ENCODE measurements at places on chromosomes 2 and 18.

GRCh38 chr2:227509076-227509475 lies 37.1 kb downstream of the AGFG1 start:
- DNase-seq, result no peak

DNA sequence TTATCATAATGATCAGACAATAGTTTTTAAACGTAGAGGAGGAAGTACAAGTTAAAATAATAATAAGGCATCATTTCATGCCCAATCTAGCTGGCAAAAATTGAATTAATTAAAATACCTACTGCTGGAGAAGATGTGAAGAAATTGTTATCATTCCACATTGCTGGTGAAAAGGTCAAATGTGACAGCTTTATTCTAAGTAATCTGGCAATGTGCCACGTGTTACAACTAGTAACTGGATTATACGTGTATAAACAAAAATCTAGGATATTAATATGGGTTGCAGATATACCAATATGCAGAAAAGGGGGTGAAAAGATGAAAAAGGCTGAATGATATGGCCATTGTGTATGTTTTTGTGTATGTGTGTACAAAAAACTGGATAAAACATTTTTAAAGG lies 32.4 kb downstream of the SMAD2 start:
- no peak for DNase-seq

DNA sequence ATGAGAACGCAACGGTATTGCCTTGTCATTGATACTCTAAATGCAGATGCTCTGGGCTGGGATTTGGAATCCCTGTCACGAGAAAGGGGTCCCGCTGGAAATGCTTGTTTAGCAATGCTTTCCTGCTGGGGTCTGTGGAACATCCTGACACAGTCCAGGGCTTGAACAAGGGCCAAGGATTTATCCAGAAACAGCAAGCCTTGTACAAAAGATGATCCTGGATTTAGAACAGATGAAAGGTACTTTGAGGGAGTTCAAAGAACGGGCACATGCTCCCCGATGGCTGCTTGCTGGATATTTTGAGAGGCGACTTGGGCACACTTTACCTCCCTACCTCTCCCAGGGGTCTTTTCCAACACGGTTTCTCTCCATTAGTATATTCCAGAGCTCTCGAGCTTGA lies 108.1 kb upstream of the CELF4 start:
- DNase-seq, result no peak

- DNase-seq, result no peak
Measured at GRCh38 chr2:143422681-143423080, 293.5 kb downstream of the ARHGAP15 start.

DNA sequence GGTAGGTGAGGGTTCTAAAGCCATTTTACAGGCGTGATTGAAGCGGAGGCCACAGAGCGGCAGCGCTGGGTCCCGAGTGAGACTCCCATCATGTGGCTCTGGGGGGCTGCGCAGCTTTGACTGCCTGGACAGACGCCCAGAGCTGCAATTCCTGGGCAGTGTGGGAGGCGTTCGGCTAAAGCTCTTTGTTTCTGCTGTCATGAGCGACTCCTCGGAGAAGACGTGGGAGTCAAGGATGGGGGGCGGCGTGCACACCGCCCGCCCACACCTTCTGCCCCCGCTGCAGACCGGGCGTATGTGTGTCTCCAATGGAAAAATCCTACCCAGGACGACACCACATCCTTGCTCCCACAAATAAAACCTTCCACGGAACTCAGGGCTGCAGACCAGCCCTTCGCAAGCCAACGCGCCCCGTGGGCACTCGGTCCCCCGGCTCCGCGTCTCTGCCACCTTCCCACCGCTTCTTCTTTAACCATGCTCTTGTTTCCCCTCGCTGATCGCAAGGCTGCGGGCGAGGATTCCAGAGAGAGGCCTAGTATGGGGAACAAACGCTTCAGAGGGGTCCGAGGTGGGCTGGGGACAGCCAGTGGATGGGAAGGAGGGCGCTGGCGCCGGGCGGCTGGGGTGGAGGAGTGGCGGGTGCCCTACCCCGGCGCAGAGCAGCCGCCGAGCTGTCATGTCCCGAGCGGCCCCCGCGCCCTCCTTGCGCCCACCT lies 680 bp upstream of the LBH start:
- DNase-seq, result no peak

DNA sequence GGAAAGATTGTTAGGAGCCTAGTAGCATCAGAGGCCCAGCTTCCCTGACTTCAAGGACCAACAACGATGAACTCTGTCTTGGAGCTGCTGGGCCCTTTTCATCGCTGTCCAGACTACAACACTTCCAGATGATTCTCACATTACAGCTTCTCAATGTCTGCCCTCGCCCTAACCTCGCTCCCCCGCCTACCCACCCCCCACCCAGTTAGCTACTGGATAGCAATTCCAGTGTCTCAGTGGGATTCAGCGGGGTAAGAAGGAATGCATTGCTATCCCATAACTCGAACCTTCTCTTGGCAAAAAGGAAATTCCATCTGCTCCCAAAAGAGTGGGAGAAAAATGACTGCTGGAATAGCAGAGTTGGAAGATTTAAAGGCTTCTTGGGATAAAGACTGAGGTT lies 65.0 kb downstream of the RPL37A start:
- DNase-seq, result no peak

GRCh38 chr2:40147360-40147759 lies 304.5 kb downstream of the SLC8A1 start:
- no peak for DNase-seq

DNA sequence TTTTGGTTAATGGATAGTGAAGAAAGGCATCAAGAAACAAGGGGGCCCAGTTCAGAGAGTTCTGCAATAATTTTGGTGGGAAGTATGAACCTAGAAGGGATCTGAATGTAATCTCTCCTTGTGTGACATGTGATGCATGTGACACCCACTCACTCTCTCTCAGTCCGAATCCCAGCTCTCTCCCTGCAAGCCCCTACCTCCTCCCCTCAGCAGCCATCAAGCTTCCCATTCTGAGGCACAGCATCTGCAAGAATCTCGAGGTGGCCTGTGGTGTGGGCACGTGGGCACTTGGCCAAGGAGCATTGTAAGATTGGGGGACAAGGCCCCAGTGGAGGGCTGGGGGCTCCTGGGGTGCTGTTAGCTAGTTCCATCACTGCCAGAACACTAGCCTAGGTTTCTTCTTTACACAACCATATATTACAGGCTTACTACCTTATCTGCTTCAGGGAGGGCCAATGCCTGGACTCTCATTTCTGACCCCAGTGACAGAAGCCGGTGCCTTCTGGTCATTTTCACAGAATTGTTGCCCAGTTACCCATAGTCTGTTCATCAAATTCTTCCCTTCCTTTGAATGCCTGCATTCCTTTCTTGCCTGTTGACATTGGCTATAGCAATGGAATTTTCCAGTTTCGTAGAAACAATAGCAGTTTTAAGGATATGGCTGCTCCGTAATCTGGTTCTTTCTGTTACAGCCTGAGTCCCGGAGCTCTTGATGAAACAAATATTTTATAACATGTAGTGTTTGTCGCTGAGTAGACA lies 13.3 kb upstream of the LCLAT1 start:
- no peak for DNase-seq

DNA sequence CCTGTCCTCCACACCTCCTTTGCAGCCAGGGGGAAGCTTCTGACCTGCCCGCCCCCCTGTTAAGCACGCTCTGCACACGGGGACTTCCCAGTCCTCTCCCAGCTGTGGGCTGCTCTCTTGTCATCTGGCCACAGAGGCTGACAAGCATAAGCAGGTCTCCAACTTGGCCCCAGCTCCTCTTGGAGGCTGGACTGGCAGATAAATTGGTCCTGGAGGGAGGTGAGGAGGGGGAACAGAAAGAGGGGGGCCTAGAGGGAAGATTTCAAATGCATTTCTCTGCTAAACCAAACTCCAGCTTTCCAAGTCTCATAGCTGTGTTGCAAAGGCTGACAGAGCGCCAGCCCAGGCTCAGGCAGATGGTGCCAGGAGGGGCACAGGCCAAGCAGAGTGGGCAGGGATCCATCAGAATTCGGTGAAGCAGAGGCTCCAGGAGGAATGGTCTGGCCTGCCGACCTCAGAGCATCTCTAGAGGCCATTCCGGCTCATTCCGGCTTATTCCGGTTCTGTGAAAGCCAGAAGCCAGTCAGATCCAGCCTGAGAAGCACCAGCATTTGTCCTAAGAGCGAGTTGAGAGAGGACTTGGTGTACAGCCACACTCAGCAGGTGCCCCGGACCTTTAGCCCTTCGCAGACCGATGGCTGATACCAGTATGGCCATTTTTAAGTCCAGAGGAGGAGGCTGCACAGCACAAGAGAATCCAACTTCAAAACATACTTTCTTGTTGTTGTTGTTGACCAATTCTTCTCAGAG lies 508.9 kb upstream of the MYT1L start:
- DNase-seq, result no peak

- DNase-seq, result no peak
Measured at GRCh38 chr2:222973237-222973636, 78.8 kb upstream of the KCNE4 start.

DNA sequence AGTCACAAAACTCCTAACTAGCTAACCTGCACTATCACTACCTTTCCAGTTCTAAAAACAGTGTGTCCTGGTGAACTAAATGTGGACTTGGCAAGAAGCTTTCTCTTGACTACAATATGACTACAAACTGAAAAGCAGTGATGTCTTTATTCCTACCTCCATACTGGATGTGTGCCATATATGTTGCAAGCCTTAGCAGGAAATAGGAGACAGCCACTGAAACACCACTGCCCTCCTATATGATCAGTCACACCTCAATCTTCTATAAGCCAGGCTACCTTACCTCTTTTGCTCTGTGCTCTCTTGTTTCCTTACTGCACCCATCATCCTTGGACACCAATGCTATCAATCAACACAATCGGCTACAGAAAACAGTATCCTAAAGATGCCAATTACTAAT lies 34.1 kb downstream of the SS18 start:
- no peak for DNase-seq

GRCh38 chr2:80351231-80351630 lies 46.7 kb upstream of the LRRTM1 start:
- no peak for DNase-seq

DNA sequence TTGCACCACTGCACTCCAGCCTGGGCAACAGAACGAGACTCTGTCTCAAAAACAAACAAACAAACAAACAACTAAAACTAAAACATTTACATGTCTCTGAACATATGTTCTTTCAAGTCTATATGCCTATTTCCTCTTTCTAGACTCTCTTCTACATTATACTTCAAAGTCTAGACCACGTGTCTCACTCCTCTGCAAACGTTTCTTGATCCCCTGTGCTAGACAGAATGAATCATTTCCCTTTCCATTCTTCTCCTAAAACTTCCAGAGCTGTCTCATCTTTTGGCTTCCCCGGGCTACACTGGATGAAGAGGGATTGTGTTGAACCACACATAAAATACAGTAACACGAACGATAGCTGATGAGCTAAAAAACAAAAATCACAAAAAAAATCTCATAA lies 67.1 kb downstream of the BAZ2B start:
- DNase-seq, result no peak

DNA sequence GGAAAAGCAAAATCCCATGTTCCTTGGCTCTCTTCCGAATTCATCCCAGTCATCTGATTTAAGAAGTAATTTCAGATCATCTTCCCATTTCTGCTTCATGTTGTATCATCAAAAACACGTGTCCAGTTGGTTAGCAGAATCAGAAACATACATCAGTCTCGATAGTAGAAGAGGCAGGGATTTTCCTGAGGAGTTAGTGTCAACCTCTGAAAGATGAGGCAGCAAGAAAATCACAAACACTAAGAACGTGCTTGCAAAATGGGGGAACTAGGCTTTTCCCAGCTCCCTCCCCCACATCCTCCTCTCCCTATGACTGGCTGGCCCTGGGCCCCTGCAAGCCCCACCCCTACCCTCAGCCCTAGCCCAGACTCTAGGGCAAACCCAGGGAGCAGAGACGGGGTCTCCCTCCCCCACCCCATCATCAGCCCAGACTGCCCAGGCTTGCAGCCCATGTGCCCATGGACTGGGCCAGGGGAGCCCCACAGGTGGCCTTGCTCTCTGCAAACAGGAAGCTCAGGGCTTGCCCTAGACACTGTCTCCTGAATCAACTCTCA lies 161.0 kb upstream of the ID2 start:
- no peak for DNase-seq

GRCh38 chr18:64127172-64127571 lies 21.7 kb downstream of the LINC00305 start:
- DNase-seq, result no peak

- DNase-seq, result no peak
Measured at GRCh38 chr2:48707466-48707865, 48.1 kb downstream of the LHCGR start.

DNA sequence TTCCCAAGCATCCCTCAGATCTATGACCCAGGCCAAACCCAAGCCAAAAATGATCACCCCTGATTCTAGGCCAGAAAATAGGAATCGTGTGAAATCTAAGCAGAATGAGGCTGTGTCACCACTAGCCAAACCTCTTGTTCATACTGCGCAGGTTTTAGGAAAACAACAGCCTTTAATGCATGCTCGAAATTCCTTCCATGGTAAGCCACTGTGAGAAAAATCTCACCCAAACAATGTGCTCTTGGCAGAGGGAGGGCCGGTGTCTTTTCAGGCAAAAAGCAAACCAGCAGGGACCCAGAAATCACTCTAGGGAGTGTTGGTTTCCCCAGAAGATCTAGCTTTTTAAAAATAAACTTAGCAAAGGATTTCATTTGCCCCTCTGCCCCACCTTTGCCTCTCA lies 71.2 kb upstream of the FOSL2 start:
- no peak for DNase-seq

DNA sequence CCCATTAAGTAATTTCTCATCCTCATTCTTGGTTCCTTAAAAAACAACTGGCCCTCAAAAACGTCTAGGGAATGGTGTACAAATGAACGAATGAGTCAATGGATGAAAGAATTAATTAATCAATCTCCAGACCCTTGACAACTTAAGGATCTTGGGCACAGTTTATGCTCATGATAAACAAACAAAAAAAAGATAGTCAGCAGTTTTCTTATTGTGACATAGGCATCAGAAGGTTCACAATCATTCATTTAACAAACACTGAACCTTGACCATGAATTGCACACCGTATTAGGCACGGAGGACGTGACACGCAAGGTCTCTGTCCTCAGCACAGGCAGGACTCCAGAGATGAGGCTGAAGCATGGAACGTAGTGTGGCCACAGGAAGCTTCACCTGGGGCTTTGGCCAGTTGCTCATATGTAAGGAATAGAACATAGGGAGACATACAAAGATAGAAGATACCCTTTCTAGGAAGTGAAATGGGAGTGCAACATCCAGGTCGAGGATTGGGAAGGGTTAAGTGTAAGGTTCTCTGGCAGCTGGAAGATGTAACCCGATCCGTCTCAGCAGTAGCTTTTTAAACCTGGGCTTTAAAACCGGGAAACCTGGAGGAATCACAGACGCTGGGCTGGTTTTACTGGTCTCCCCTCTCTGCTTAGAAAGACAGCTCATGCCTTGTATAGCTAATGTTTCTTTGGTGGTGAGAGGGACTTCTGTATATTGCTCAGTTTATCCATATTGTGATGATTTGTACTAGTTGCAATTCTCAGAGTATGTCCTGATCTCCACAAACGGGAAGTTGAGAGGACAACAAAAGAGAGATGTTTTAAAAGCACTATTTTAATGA lies 8.9 kb upstream of the LTBP1 start:
- no peak for DNase-seq

GRCh38 chr18:25422230-25422629 lies 70.3 kb upstream of the ZNF521 start:
- no peak for DNase-seq

- DNase-seq, result no peak
Measured at GRCh38 chr2:190763901-190764514, 115.1 kb downstream of the NAB1 start.

GRCh38 chr2:187174582-187174981 lies 273.5 kb downstream of the CALCRL start:
- no peak for DNase-seq

GRCh38 chr2:134175834-134176233 lies 78.0 kb upstream of the MGAT5 start:
- no peak for DNase-seq
